ENCODE measurements at places on chromosomes 4 and X.

DNA sequence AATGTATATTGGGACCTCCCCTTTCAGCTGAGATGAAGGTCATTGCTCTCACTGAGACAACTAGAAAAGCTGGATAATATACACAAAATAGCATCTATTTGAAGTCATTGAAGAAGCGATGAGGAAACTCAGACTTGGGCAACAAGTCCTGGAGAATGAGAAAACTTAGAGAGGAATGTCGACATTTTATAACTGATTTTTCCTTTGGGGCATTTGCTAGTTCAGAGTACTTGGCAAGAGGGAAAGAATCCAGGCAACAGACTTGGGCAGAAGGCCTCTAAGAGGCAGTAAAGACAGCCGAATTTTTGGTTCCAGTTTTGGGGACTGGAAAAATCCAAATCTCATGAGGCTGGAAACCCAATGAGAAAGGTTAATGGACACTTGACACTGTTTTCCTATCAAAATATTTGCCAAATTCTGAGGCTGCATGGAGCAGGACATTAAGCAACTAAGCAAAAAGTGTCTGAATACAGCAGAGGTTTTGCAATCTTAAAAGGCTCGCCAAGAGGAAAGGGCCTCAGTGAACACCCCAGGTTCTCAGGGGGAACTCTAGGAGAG, 21.0 kb upstream of the ANXA5 start:
- DNase-seq = no peak

GRCh38 chr4:102089850-102090621, 255.2 kb downstream of the SLC39A8 start:
- no peak for DNase-seq

GRCh38 chrX:145865082-145865481, 47.5 kb downstream of the SLITRK2 start:
- DNase-seq = no peak

DNA sequence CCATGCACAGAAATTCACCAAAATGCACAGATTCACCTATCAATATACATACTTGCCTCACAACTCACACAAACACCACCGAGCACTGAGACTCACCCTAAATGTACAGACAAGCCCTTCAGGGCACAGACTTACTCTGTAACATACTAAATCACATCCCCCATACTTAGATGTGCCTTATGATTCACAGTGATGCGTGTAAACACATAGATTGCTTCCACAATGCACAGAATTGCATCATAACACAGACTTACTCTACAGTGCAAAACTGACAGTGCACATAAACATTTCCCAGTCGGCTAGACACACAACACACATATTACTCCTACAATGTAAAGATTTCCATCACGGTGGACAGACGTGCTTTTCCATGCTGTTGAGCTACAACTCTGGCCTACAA, 6.2 kb downstream of the LINC00632 start:
- DNase-seq = no peak

Data from SIG-M5 (cell line).